RPMI7951 (cell line): ENCODE measurements at places on chromosomes 5 and 9. TPM values are rescaled to one million over a fixed set of nuclear protein-coding genes. Genes with fewer than 3 reads are reported as not detected.

- DNase-seq, result no peak
Measured at GRCh38 chr9:105027084-105027483, 99.1 kb upstream of the ABCA1 start.

DNA sequence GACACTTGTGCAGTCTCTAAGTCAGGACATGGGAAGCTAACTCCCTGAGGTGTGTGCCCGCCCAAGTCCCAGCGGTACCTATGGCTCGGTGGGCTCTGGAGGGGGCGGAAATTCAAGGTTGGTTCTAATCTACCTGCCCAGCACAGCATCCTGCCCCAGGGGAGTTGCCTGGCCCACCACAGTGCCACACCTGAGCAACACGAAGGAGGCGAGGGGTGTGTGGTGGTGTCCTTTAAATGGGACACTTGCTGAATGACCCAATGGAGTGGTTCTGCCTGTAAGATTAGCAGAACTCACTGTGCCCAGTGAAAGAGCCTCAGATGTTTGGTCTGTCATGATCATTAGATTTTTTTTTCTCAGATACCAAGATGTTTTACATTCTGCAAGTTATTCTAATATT lies 70.7 kb upstream of the OTULINL start:
- no peak for DNase-seq

DNA sequence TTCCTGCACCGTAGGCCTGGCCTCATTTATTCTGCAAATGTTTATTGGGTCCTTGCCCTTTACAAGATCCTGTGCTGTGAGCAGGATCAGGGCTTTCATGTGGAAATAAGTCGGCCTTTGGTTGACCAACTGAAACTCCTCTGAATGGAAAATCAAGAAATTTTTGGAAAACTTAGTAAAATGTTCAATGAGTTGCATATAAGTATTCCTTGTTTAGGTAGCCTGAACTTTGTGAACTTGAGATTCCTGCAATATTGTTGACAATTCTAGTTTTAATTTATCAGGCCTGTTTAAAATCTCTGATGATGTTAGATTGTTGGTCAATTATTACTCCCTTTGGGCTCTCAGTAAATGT lies 1.1 kb downstream of the MAML1 start:
- no peak for DNase-seq

DNA sequence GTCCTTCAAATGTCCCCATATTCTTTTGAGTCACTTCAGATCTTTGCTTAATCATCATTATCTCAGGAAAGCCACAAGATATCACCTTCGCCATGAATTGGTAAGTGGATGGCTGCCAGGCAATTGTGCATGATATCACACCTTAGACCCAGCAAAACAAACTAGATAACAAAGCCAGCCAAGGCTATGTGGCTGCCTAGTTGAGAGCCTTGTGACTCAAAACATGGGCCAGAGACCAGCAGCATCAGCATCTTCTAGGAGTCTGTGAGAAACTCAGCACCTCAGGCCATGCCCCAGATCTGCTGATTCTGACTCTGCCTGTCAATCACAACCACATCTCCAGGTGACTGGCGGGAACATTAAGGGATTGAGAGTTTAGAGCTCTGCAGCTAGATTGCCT lies 82.8 kb downstream of the SLIT3 start:
- DNase-seq, result no peak

DNA sequence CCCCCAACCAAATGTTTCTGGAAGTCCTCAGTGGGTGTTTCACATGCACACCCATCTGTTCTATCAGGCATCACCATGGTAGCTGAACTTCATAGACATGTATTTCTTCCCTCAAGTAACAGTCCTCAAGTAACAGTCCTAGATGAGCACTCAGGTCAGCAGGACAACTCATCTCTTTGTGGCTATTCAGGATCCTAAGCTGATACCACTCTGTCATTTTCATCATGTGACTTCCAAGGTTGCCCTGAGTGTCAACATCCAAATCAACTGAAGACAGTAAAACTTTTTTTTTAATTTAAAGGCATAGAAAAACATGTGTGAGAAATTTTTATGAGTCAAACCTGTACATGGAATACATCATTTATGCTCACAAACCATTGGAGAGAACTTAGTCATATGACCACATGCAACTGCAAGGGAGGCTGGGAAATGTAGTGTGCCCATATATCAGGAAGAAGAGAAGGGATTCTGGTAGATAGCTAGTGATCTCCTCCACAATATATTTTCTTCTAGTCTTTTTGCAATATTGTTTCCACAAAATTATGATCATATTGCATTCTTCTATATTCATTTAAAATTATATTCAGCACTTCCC lies 64.2 kb upstream of the FST start:
- DNase-seq, result no peak

DNA sequence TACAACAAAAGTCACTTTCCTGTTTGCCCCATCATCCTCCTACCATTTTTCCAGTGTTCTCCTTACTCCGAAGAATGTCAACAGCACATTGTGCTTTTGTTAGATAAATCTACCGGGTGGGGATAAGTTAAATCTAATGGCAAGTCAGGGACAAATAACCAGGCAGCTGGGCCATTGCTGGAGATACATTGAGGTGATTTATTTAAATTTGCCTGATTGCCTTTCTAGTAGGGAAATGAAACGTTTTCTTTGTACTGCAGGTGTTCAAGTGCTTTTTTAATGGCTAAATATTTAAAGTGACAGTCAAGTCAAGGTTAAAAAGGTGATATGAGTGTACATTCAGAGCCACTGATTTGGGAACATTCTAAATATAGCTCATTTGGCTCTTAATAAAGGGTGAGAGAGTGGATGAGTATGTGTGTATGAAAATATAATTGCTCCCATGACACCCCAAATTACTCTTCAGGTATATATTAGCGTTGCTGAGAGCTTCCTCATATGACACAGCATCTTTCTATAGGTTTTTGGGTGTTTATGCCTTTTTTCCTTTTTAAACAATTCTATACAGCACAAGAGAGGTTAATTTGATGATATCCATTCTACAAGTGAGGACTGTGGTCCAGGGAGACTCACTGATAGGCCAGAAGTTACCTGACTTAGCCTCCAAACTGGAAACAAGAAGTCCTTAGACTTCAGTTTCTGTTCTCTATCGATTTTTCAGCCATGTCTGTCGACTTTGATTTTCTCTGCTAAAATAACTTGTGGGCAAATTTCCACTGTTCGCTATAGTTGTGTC lies 51.9 kb downstream of the DMRT2 start:
- no peak for DNase-seq

- DNase-seq, result peak; percentile 25
Measured at GRCh38 chr9:106970219-106970975, 107.4 kb downstream of the ZNF462 start.

DNA sequence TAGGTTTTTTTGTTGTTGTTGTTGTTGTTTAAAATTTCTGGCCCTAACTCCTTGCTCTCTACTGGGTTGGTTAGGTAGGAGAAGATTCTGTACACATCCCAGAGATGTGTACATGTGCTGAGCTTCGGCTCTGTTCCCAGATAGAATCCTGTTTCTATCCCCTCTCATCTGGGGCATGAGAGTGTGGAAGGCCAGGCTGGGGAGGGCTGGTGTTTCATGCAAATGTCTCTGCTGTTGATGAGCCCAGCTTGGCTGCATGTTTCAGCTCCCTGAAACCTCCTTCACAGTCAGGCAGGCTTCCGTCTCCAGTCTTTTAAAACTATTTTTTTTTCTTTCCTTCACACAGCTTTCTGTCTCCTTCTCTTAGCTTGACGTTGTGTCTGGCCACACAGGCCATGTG lies 526.9 kb upstream of the KLF4 start:
- DNase-seq, result no peak

DNA sequence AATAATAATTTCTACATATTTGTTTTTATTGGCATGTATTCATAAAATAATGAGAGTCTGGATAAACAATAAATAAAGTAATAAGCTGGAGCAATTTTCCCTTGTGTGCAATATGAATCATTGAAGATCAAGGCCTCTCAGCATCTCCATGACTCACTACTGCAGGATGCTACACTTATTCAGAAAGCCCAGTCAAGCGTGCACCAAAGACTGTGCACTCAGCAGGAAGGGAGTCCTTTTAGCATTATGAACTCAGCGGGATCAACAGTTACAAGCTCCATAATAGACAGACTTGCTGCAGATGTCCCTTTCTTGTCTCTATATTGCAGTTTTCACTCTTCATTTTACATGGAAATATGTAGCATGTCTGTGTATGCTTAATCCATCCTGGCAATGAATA lies 485.3 kb downstream of the CDH9 start:
- peak; percentile 2 for DNase-seq

DNA sequence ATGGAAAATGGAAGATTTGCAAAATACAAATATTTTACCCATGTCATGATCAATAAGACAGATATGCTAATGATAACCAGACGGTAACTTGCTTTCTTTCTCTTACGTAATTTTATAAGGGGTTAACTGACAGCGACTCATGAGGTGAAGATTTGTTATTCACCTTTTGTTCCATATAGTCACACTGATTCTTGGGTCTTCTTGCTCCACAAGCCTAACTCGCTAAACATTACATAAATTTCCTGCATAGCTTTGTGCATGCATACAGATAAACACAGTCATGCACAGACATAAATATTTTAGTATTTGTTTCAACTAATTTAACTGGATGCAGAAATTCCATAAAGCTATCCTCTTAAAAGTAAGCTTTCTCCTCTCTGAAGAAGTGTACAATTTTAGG lies 225.9 kb downstream of the VPS13A start:
- DNase-seq, result no peak

DNA sequence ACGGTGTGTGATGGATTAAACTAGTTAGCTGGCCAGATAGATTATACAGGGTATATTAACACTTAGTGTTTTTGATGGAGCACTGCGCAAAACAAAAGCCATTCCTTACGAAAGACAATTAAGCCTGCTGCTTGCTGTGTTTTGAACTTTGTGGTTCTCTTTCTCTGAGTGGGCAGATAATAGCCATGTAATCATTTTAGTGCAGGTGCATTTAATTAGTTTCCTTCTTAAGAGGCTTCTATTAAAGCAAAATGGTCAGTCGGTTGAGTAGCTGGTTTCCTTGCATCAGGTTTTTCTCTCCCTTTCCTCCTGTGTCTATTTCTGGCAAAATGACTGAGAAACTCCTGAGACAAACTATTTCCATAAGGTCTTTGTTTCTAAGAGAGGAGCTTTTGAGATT lies 512.5 kb downstream of the DMAC1 start:
- no peak for DNase-seq

GRCh38 chr5:55570026-55570425 lies 35.3 kb upstream of the PLPP1 start:
- DNase-seq, result peak; percentile 11

GRCh38 chr9:69674716-69675438 lies 2.7 kb upstream of the APBA1 start:
- peak; percentile 50 for DNase-seq

DNA sequence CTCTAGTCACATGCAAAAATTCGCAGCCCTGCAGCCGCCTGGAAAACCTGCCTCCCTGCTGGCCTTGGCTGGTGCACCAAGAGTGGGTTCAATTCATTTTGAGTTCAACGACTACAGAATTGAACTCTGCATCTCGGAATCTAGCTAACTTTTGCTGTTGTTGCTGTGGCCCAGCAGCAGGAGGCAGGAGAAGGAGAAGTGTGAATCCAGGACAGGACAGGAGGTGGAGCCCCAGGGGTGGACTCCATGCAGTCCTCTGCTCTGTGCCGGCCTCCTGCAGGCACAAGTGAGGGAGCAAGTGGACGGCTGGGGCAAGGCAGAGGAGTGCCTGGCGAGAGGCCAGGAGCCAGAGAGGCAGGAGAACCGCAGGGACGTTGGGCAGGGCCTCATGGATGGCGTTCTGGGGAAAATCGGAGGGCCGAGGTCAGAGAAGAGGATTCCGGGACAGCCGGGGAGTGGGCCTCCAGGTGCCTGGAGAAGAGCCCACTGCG lies 214.2 kb downstream of the FANCC start:
- no peak for DNase-seq

GRCh38 chr5:56620903-56621677 lies 194.3 kb upstream of the MAP3K1 start:
- no peak for DNase-seq

GRCh38 chr9:135198144-135198543 lies 110.7 kb downstream of the OLFM1 start:
- no peak for DNase-seq

GRCh38 chr9:69444021-69444420 lies 119.0 kb downstream of the ENTREP1 start:
- peak; percentile 78 for DNase-seq

DNA sequence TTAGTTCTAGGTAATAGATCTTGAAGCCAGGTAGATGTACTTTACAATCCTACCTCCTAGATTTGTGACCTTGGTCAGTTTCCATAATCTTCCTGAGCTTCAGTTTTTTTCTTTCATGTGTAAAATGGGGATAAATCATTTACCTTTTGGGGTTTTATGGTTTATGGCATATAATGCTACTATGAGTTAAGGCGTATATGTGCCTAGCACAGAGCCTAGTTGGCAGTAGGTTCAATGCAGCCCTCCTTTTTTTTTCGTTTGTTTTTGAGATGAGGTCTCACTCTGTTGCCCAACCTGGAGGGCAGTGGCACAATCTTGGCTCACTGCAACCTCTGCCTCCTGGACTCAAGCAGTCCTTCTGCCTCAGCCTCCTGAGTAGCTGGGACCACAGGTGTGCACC lies 28.8 kb downstream of the EGFLAM start:
- no peak for DNase-seq

GRCh38 chr9:76571743-76572146 lies 112.8 kb downstream of the GCNT1 start:
- no peak for DNase-seq

DNA sequence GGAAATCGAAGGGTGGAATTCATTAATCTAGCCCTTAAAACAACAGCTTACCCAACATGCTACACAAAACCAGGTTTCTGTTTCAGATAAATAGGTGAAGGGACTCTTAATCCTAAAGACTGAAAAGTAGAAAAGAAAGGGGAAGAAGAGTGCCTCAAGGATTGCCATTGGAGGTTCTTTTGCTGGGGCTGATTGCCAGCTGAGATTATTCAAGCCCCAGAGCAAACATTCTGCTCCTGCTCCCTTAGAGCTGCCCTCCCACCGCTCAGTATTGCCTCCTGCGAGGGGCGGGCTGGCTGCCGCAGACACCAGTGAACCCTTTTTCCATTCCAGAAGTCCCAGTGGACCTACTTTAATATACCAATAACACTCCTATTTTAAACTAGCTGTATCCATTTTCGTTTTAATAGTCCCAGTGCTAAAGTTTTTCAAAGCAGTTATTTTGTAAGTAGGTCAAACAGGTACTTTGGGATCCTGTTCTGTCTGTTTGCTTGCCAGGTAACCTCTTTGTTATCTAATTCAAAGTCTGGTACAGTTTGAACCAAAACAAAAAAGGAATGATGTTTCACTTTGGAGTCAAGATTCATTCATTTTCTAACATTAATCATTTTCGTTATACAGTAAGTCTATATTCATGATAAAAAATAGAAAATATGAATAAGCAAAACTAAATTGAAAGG lies 38.6 kb downstream of the HMGCS1 start:
- DNase-seq, result no peak

Gene ASS1
- total RNA-seq, result 247 and 249 TPM in 2 replicates

Gene DNAI1
- total RNA-seq, result not detected in 2 replicates

Gene MPDZ
- total RNA-seq, result 13.7 and 17.3 TPM in 2 replicates

Gene PCDHA4
- total RNA-seq, result under 0.01 and 0.12 TPM in 2 replicates

Gene SETD9
- 18.2 and 33.3 TPM in 2 replicates for total RNA-seq

Gene GABRA1
- not detected in 2 replicates for total RNA-seq

Gene PCSK1
- 4.6 TPM in 2 replicates for total RNA-seq

Gene DBH
- not detected in 2 replicates for total RNA-seq
